ENCODE measurements at places on chromosomes 11 and 22. TPM values are rescaled to one million over a fixed set of nuclear protein-coding genes. Genes with fewer than 3 reads are reported as not detected.
A peak's percentile ranks its signal among the peaks of the same experiment; 100 is the strongest.

Gene CHEK1
- 147 TPM for total RNA-seq

Gene YPEL4
- total RNA-seq: 0.55 TPM

Gene OR4A15
- not detected for total RNA-seq

Gene VEGFB
- 60.8 TPM for total RNA-seq

Gene CARD18
- total RNA-seq: not detected

Gene FAM111B
- 38.1 TPM for total RNA-seq

GRCh38 chr11:61554172-61554988 is 26.5 kb downstream of the SYT7 start:
- DNase-seq: no peak

GRCh38 chr11:70108250-70108649 is 30.1 kb downstream of the ANO1 start:
- DNase-seq: no peak

GRCh38 chr11:35814081-35814695 is 129.7 kb upstream of the LDLRAD3 start:
- DNase-seq: no peak

DNA sequence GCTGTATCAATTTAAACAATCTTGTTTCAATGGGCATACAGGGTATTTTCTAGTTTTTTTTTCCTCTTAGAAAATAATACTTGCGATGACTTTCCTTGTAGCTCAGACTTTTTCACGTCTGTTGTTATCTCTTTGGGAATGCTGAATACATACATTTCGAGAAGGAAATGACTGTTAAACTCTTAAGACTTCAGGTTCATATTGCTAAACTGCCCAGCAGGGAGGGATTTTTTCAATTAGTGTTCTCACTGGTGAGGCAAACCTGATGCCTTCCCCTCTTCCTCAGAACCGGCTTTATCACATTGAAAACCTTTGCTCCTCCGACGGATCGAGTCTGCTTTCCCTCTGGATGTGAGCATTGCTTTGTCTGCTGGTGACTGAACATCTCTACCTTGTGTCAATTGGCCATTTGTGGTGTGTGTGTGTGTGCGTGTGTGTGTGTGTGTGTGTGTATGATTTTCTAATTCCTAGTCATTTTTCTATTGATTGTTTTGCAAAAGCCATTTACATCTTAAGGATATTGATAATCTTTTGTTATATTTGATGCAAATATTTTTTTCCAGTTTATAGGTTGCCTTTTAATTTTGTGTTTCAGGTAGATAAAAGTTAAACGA is 6.6 kb downstream of the NEAT1 start:
- DNase-seq: peak; percentile 39

DNA sequence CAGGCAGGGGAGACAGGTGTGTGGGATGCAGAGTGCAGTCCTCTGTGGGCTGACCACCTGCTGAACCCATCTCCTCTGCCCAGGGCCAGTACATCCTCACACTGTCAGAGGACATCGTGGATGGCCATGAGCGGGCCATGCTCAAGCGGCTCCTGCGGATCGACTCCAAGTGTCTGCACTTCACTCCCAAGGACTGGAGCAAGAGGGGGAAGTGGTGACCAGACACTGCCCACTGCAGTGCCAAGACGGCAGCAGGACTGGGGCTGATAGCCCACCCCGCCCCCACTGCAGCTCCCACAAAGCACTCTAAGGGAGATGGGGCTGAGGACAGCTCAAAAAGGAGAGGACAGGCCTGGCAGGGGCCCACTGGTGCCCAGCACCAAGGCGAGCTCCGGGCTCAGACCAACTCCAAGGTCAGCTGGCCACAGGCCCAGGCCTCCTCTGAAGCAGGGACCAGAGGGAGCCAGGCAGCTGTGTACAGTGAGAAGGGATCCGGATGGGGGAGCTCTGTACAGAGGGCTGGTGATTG is 1.6 kb downstream of the RNASEH2C start:
- DNase-seq: no peak

DNA sequence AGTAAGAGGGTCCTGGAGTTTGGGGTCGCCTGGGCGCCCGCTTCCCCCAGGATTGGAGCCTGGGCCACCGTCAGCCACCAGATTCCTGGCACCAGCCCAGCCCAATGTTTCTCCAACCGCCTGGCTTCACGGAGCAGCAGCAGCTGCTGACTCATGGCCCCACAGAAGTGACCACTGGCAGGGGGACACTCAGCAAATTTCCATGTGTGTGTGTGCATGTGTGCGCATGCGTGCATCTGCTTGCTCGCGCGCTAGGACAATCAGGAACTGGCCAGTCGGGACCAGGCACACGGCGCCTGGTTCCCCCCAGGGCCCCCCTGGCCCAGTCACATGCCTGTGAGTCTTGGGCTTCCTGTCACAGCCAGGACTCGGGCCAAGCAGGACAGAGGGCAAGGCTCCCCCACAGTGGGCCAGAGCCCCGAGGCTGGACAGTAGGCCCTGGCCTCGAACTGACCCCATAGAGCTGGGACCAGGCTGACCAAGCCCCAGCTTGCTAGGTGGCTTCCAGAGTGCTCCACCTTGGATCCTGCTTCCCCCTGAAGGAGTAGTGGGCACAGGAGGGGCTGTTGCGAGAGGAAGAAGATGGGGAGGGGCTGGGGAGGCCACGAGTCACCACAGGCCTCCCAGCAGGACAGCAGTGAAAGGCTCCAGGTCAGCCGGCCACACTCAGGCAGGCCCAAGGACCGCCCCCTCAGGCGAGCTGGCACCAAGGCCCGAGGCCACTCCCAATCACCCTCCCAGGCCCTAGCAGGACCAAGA is 3.2 kb downstream of the CTSD start:
- DNase-seq: no peak

- no peak for DNase-seq
These were observed 380.7 kb downstream of the INSC start for GRCh38 chr11:15495462-15495861.

DNA sequence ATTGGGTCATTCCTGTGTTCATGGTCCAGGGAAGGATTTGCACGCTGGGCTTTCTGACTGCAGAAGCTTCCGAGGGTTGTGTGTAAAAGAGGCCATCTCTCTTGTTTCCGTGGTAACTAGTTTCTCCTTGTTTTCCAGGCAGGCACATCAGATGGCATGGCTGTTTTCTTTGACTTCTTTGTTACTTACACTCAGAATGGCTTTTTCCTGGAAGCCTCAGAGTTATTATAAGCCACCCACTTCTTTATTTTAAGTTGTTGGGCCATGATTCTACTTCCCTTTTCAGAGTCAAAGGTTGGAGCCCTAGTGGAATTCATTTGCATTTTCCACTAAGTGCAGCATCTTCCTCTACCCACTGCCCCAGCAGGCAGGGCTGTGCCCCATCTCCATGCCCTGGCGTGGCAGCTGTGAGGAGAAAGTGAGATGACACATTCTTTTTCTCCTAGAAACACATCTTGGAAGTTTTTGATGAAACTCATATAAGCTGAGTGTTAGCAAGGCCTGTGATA is 94.9 kb downstream of the PRR5L start:
- peak; percentile 22 for DNase-seq

GRCh38 chr11:27215471-27216269 is 147.3 kb downstream of the CCDC34 start:
- DNase-seq: no peak

DNA sequence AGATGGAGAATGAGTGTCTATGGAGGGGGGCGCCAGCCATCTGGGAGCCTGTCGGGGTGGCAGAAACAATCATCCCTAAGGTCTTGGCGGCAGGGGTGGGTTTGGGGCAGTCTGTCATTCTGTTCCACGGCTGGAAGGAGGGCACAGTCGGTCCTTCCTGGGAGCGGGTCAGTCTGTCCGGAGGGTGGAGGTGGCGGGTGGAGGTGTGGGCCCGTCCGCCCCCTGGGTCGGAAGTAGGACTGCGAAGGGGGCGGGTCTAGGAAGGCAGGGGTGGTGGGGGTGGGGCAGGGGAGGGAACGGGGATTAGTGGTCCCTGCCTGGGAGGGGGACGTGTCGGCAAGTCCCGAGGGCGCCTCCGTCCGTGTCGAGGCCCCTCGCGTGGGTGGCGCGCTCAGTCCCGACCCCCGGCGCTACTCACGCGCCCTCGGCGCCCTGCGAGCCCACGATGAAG is 461 bp downstream of the TBC1D10A start:
- peak; percentile 50 for DNase-seq

GRCh38 chr11:125413226-125413625 is 82.8 kb downstream of the FEZ1 start:
- DNase-seq: no peak

DNA sequence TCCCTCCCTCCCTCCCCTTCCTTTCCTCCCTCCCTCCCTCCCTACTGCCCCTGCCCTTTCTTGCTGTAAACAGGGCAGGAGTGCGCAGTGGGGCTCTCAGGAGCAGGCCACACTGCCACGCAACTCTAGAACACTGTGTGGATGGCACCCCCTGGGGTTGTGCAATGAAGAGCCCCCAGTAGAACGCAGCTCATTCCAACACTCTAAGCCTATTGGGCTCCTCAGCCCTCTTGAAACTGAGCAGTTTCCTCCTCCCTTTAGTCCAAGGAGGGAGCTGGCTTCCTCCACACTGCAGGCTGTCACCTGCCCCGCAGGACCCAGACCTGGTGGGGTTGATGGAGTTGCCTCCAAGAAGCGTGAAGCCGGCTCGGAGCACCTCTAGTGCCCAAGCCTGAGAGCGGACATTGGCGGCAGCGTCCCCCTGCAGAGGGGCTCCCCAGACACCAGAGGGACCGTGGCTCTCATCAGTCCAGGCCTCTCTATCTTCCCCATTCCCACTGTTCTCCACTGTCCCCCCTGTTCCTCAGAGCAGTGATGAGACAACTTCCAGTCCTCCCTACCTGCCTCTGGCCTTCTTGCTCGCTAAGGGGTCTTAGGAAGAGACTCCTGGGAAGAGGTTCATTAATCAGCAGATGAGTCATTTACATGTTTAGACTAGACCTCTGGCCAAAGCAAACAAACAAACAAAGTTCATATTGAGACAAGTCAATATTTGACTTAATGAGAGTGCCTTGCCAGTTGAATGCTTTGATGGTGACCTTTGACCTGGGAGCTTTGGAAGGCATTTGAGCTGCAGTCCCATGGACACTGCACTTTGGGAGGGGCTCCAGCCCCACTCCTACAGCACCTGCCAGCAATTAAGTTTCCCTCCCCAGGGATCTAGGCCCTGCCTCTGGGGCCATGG is 64.0 kb downstream of the RPUSD4 start:
- no peak for DNase-seq

GRCh38 chr11:78748918-78749690 is 174.4 kb upstream of the NARS2 start:
- no peak for DNase-seq

DNA sequence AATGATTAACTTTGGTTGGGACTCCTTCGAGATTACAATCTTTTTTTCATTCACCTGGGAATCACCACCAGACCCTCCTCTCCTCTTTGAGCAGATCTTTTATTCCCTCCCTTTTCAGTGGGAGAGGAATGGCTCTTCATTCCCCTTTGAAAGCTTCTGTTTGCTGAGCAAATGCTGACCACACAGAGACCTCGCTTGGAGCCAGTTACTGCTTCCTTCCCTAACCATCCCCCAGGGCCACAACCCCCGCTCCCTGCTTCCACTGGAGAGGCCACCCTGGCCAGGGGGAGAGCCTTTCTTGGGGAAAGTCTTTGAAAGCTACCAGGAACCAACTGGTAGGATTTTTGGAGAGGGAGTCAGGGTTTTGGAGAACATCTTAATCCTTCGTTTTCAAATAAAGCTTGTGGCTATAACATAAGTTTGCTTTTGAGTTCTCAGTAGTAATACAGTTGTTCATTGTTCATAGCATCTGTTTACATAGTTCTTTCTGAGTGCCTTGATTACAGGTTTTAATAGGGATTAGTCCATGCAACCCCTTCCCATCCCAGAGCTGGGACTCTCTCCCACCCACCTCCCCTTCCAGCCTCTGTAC is 138.4 kb downstream of the DBX1 start:
- DNase-seq: no peak

Data from OCI-LY7 (cell line).